Kidney tubule cell (primary cell): ENCODE measurements at places on chromosomes 1 and 21.

- peak; percentile 80 for DNase-seq
Measured at GRCh38 chr1:149885339-149886120, 13.8 kb upstream of the BOLA1 start.

- DNase-seq: no peak
Measured at GRCh38 chr1:28199328-28200233, 23.1 kb upstream of the PTAFR start.

- peak; percentile 14 for DNase-seq
Measured at GRCh38 chr1:229156872-229157271, 114.0 kb upstream of the RAB4A start.

GRCh38 chr1:57003398-57004139, 37.8 kb upstream of the C8B start:
- DNase-seq: no peak

DNA sequence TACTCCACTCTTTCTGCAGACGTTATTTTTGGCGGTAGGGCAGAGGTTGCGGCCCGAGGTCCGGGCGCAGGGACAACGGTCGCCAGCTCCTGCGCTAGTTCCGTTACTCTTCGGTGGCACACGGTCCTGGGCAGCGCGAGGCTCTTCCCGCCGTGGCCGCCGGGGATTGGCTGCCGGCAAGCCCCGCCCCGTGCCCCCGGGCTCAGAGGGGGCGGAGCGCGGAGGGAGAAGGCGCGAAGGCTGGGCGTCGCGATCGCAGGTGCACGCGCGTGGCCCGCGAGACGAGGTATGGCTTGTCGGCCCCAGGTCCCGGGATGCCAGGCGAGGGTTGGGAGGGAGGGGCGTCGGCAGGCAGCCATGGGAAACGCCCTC, 518 bp upstream of the SHE start:
- DNase-seq: no peak

DNA sequence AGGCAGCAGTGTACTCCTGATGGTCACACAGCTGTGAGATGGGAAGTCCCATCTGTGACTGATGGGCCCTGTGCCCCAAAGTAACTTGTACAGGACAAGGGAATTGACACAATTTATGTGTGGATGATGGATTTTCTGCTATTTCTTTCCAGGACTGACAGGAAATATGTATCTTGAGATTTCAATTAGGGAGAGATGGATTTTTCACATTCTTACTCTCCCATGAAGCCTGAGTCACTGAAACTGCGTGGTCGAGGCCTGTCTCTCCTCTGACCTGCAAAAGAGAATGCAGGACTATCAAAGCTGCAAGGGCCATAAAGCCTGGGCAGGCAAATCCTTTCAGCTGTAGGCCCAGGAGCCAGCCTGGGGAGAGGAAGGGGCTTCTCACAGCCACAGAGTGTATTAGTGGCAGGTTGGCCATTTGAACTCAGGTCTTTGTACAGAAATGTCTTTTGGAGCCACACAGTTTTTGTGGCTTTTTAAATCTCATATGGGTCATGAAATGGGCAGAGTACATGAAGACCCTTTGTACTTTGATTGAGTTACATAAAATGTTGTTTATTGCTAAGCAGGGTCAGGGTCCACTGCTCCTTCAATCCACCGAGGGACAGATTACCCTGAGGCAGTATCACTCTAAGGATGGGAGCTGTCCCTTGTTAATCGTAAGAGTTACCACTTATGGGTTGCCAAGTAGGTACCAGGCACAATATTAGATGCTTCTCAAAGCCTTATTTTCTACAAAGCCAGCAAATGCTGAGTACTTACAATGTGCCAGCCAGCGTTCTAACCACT, 14.8 kb downstream of the ALX3 start:
- DNase-seq: peak; percentile 51
